ENCODE measurements at places on chromosomes 4 and X. TPM values are rescaled to one million over a fixed set of nuclear protein-coding genes. Genes with fewer than 3 reads are reported as not detected.

DNA sequence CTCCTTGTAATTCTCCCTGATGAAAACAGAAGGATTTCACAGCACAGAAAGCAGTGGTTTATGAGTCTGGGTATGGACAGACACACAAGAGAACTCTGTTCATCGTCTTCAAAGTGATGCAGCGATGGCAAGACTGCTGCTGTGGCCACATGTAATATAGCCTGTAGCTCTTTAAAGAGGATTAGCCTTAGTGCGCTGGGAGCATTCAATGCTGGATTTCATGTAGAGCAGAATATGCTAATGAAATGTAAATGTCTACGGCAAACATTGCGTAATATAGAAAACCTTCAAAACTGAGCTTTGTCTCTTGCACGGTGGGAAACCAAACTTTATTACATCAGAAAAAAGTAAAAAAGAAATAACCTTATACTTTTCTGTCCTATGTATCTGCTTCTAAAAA, 42.9 kb downstream of the ALPK1 start:
- no peak overlapping the region for H3K4me3 ChIP-seq
- no peaks in the 10 kb centered on the region for H3K4me1 ChIP-seq
- peaks cover 2% of the 10 kb centered on the region for H3K36me3 ChIP-seq
- no peak overlapping the region for H3K27ac ChIP-seq
- no peak for DNase-seq

DNA sequence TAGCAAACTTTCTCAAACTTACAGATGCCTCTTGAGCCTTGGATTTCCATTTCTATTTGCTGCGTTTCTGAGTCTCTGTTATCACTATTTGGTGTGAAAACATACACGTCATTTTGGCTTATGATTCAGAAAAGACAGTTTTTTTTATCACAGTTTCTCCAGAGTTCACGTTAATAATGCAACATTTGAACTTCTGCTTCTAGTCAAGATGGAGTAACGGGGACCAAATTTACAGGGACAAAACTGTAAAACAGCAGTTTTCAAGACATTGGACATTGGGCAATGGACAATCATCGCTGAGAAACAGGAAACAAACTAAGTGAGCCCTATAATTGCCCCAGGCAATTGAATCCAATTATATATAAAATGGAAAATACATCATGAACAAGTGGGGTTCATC, 36.2 kb upstream of the TASL start:
- no peak overlapping the region for H3K27ac ChIP-seq
- no peak for DNase-seq
- H3K4me1 ChIP-seq, result no peaks in the 10 kb centered on the region
- H3K27me3 ChIP-seq, result no peaks in the 10 kb centered on the region

GRCh38 chr4:186650401-186651180, 73.1 kb downstream of the FAT1 start:
- H3K36me3 ChIP-seq, result no peaks in the 10 kb centered on the region
- no peaks in the 10 kb centered on the region for H3K4me1 ChIP-seq
- H3K27ac ChIP-seq, result no peak overlapping the region
- peaks cover 11% of the 10 kb centered on the region for H3K27me3 ChIP-seq

- no peaks in the 10 kb centered on the region for H3K4me1 ChIP-seq
- H3K36me3 ChIP-seq, result no peaks in the 10 kb centered on the region
- no peaks in the 10 kb centered on the region for H3K27me3 ChIP-seq
- H3K4me3 ChIP-seq, result no peak overlapping the region
- no peak for DNase-seq
- H3K27ac ChIP-seq, result peak overlapping the region; percentile 0
Measured at GRCh38 chr4:121237069-121237399, 72.9 kb upstream of the TNIP3 start.

DNA sequence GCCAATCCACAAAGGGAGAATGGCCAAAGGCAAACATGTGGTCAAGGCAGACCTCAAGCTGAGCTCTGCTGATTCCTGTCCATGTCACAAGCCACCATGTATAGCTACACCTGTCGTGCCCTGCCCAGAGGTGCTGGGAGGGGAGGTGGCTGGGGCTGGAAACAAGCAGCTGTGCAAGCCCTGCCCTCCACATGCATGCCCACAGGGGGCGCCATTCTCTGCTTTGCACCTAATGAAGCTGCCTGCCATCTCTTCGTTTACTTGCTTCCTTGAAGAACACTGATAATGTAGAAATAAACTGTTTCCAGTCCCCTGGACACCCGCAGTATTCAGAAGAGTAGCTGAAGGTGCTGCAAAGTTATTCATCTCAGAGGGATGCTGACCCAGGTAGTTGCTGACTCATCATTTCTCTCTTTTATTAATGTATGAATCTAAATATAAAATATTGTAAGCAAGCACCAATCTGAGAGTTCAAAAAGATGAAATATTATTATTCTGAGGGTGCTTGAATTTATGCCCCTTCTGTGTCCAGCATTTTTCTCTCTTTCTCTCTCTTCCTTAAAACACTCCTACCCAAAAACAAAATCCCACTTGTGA, 278.6 kb downstream of the ADGRA3 start:
- peaks cover 13% of the 10 kb centered on the region for H3K27me3 ChIP-seq
- no peaks in the 10 kb centered on the region for H3K36me3 ChIP-seq
- no peaks in the 10 kb centered on the region for H3K4me1 ChIP-seq
- H3K4me3 ChIP-seq, result peak overlapping the region; percentile 68
- DNase-seq, result peak; percentile 36

- peaks cover 19% of the 10 kb centered on the region for H3K4me1 ChIP-seq
- H3K4me3 ChIP-seq, result no peak overlapping the region
- peaks cover 25% of the 10 kb centered on the region for H3K36me3 ChIP-seq
- no peak for DNase-seq
Measured at GRCh38 chrX:363621-364375, 22.9 kb downstream of the PPP2R3B start.

DNA sequence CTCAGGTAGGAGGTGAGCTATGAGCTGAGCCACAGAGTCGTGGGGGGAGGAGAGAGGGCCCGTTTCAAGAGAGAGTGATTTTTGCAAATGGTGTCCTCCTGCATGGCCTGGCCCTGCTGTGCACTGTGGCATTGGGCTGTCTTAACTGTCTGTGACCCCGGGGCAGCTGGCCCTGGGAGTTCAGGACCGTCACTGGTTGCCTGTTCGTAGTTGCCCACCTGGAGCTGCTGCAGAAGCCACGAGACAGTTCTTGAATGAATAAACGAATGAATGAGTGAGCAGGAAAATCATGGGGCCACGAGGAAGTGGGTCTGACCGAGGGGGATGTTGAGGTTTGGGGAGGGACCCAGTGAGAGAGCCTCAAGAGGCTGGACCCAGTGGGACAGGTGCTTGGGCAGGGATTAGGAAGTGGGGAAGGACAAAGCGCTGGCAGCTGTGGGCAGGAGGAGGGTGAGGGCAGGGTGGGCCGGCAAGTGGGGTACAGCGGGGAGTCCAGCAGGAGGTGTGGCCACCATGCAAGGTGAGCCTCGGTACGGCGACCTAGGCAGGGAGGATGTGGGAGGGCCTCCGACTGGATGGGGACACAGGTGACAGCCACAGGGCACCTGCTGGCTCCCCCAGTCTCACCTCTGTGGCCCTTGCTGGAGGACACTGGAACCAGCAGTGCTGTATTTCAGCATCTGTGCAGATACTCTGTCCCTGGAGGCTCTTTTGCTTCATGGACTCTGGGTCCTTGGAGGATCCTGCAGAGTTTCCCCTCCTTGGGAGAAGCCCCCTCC, 10.2 kb downstream of the RGS12 start:
- H3K27ac ChIP-seq, result peak overlapping the region; percentile 96
- peak; percentile 31 for DNase-seq
- H3K36me3 ChIP-seq, result no peaks in the 10 kb centered on the region
- H3K27me3 ChIP-seq, result peaks cover 4% of the 10 kb centered on the region
- H3K4me3 ChIP-seq, result peak overlapping the region; percentile 79

- H3K36me3 ChIP-seq, result no peaks in the 10 kb centered on the region
- H3K27ac ChIP-seq, result no peak overlapping the region
- DNase-seq, result no peak
Measured at GRCh38 chr4:111393781-111394180, 751.5 kb upstream of the FAM241A start.

DNA sequence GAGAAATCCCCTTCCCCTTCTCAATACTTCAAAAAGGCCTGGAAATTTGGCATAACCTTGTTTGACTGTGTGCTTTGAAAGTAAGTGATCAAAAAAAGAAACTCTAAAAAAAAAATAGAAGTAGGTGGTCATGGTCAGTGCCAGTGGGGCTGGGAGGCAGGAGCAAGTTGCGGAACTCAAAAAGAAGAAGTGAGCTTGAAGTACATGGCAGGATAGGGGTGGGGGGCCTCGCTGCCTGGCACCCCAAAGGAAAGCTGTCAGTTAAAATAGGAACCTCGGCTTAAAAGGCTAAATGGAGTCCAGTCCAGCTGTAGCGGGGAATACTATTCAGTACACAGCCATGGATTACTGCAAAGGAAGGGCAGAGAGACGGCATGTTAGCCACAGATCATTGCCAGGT, 12.2 kb upstream of the NKRF start:
- H3K4me3 ChIP-seq, result no peak overlapping the region
- DNase-seq, result no peak
- peaks cover 2% of the 10 kb centered on the region for H3K4me1 ChIP-seq
- no peaks in the 10 kb centered on the region for H3K27me3 ChIP-seq
- H3K27ac ChIP-seq, result no peak overlapping the region

DNA sequence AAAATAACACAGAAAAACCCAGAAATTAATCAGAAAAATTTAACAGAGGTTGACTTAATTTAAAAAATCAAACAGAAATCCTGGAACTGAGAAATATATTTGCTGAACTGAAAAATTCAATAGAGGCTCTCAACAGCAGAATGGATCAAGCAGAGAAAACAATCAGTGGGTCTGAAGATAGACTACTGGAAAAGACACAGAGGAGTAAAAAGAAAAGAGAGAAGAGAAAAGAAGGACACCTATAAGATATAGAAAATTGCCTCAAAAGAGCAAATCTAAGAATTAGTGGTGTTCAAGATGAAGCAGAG, 55.1 kb downstream of the HAUS3 start:
- no peak for DNase-seq
- no peak overlapping the region for H3K4me3 ChIP-seq
- H3K36me3 ChIP-seq, result peaks cover 24% of the 10 kb centered on the region
- H3K4me1 ChIP-seq, result no peaks in the 10 kb centered on the region
- H3K27me3 ChIP-seq, result no peaks in the 10 kb centered on the region

DNA sequence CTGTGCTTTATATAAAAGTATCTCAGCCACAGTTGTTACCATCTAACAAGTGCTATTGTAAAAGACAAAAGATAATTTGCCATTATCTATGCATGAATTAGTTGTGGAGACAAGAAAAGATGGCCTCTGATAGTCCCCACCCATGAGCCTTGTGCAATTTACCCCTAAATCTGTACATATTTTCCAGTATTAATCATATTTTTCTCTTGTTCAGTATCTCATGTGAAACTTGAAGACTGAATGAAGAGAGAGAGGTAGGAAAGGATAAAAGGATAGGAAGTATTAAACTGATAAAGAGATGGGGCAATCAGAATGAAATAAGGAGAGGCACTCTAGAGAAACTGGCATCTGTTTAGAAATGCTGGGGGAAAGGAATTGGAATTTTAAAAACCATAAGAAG, 3.7 kb downstream of the MYOZ2 start:
- no peaks in the 10 kb centered on the region for H3K27me3 ChIP-seq
- no peak for DNase-seq
- H3K27ac ChIP-seq, result peak overlapping the region; percentile 76
- H3K4me3 ChIP-seq, result peak overlapping the region; percentile 70

DNA sequence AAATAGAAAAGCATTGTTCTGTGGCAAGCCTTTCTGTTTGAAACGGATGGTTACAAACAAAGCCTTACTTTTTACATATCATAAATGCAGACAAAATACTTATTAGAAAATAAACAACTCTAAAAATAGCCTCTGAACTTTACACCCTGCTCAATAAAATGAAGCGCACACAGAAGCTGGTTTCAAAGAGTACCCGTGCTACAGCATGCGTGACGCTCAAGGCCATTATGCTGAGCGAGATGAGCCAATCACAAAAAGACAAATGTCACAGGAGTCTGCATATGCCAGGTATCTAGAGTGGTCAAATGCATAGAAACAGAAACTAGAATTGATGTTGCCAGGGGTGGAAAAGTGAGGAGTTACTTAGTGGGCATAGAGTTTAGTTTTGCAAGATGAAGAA, 326.5 kb upstream of the GATB start:
- no peak for DNase-seq
- peaks cover 74% of the 10 kb centered on the region for H3K4me1 ChIP-seq
- H3K27ac ChIP-seq, result no peak overlapping the region

DNA sequence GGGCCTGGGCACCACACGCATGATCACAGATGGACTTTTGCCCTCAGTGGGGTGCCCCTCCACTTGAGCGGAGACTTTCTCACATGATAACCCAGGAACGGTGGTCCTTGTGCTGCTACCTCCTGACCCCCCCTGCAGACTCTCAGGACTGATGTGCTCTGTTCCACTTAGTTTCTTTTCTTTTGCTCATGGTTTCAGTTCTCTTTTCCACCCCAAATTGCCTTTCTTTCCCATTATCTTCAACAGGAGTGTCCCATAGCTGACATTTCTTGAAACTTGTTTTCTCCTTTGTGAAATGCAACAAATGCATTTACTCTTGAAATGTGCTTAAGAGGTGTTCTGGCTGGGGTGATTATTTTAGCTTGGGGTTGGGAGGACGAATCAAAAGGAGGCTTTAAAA, 9.0 kb downstream of the MPC1L start:
- H3K4me1 ChIP-seq, result peaks cover 19% of the 10 kb centered on the region
- H3K27ac ChIP-seq, result no peak overlapping the region
- peaks cover 9% of the 10 kb centered on the region for H3K36me3 ChIP-seq
- no peak for DNase-seq

DNA sequence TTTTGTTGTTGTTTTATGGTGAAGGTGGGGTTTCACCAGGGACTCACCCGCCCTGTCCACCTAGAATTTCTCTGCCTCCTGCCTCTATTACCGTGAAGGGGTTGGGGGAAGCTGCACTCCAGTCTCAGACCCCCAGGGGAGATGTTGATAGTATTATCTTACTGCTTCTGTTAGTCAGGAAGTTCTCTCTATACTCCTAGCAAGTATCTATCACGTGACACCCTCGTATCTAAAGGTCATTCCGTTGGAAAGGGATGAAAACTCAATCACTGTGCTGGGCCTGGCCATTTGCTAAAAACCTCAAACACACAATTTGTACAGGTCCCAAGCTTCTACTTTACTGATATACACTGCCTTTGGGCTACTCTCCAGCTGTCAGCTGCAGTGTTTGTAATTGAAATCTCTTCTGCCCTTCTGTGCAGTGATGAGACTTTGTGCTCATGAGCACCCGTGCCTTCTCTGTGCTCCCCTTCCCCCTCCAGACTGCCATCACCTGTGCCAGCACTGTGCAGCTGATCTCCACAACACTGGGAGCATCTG, 188.5 kb upstream of the ANXA3 start:
- H3K36me3 ChIP-seq, result no peaks in the 10 kb centered on the region
- no peak for DNase-seq
- H3K27ac ChIP-seq, result no peak overlapping the region
- H3K27me3 ChIP-seq, result peaks cover 18% of the 10 kb centered on the region
- no peaks in the 10 kb centered on the region for H3K4me1 ChIP-seq

The SLC2A9 gene
- 3.0 TPM for total RNA-seq

The UGT8 gene
- 0.60 TPM for total RNA-seq

The USP17L18 gene
- total RNA-seq, result not detected

The GLOD5 gene
- total RNA-seq, result not detected

The PNMA5 gene
- not detected for total RNA-seq

The GNRHR gene
- total RNA-seq, result not detected

The TSPAN6 gene
- total RNA-seq, result 2.8 TPM

The MAGEA12 gene
- total RNA-seq, result not detected

The XAGE2 gene
- not detected for total RNA-seq

The FHIP1A gene
- total RNA-seq, result 3.3 TPM

The TXLNG gene
- total RNA-seq, result 26.0 TPM

The GRIA3 gene
- not detected for total RNA-seq
